Right forelimb (tissue), 1 donor: ENCODE measurements at places on chromosomes 1 and 21.
A peak's percentile ranks its signal among the peaks of the same experiment; 100 is the strongest.

- DNase-seq, result no peak
Observed at GRCh38 chr1:195520757-195521156, 1087.5 kb downstream of the KCNT2 start.

GRCh38 chr1:65921446-65921845 is 128.8 kb downstream of the PDE4B start:
- DNase-seq, result no peak

GRCh38 chr1:84892705-84893618 is at the start of gene LPAR3:
Gene LPAR3, minus strand, starts transcription at chr1:84893206. Its CDS starts 27,086 bp downstream, at chr1:84866120.
- DNase-seq, result peak; percentile 54

- DNase-seq, result no peak
Observed at GRCh38 chr1:109991400-109991925, 6.9 kb downstream of the AHCYL1 start.

DNA sequence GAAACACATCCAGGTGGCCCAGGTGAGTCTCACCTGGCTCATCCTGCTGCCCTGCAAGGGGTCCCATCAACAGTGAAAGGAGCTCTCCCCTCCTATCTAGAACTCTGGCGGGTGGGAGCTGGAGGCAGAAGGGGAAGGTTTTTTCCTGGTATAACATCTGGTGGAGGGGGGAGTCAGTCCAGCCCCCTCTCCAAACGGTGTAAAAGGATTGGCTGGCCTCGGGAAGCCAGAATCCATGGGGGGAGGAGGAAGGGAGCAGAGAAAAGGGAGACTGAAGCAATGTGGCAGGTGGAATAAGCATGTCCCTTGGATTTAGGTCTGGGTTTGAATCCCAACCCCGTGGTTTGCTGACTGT is 1.2 kb upstream of the CAMK2N1 start:
- no peak for DNase-seq

GRCh38 chr1:109498161-109498801 is 4.4 kb downstream of the CYB561D1 start:
- no peak for DNase-seq

DNA sequence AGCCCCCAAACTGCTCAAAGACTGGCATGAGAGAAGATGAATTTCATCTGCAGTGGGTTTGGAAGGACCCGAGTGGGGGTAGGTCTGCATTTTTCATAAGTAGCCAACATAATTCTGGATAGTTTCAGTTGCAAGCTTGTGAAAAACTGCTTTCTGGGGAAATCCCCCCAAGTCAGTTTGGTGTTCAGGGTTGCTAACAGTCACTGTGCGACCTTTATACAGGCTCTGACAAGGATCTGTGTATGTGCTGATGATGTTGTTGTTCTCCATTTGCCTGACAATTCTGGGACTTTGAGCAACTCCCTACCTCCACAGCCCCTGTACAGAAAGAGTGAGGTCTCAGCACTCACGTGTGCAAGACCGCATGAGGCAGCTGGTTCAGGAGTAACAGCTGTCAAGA is 87.9 kb downstream of the SUSD4 start:
- DNase-seq, result no peak

DNA sequence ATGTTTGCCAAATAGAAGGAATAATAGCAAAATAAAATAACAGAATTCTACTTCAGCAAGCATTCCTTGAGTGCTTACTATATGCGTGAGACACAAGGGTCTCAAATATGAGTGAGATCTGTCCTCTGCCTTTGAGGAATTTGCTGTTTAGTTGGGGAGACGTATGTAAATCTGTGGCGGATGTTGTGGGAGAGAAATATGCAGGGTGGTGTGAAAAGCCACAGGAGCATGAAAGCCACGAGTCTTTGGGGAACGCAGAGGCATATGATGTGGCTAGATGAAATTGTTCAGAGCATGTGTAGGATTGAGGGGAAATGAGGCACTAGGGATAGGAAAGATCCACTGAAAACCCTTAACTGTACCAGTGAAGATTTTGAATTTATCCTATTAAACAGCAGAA is 244.4 kb downstream of the PBX1 start:
- no peak for DNase-seq

DNA sequence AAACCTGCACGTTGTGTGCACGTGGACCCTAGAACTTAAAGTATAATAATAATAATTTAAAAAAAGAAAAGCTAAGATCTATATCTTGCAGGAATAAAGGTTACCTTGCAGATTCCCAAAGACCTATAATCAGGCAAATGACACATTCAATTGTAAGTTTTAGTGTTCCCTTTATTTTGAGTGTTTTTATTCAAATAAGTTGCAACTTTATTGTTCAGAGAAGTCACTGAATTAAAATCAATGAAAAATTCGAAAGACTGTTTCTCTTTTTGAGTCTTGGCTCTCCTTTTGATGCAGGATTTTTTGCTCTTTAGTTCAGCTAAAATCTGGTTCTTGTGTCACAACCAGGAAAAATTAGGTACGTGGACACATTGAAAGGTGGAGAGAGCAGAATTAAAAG is 27.8 kb upstream of the TNFSF4 start:
- DNase-seq, result no peak

DNA sequence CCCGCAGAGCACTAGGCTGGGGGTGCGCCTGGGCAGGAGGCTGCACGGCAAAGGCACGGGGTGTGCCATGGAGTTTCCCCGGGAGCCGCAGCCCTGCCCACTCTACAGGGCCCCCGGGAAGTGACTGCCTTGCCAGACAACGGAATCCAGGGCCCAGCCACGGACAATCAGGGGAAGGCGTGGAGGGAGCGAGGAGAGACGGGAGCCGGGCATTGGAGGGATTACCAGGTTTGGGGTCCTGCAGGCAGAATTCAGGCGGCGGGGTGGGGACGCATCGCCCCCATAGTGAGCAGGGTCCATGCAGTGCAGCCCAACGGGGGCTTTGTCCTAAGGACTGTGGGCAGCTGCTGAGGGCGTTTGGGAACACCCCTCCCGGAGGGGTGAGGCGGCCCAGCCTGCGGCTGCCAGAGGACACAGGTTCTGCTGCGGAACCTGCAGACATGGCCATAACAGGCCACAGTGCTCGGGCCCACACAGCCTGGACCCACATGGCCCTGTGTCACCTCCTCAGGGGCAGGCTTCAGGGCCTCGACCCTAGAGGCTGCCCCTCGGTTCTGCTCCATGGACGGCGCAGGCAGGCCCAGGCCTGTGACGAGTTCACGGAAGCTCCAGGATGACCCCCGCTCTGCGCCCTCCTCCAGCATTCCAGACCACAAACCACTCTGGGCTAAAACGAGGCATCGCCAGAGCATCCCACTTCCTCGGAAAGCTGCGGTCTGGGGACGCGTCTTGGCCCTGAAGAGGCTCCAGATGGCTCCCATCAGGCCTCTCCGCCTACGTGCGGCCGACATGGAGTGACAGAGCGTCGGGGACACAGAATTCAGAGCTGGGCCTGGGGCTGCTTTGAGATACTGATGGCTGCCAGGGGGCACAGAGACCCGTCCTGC is 54.5 kb downstream of the COL6A1 start:
- peak; percentile 81 for DNase-seq

DNA sequence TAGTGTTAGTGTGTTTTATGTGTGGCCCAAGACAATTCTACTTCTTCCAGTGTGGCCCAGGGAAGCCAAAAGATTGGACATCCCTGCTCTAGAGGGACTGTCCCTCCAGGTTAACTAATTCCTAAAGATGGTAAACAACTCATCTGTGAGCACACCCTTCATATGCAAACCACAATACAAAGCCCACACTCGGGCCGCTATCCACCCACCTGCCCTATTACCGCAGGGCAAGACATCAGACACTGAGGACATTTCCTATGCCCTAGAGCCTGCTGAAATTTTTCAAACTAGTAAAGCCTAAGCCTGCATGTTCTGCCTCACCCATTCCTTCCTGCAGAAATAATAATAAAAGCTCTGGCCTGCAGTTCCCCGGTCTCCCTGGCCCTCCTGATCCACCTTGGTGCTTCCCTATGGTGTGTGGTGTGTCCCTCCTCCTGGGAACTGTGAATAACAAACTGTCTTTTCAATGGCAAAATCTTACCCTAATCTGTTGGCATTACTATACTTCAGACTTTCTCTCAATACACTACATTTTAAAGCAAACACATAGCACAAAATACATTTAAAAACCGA is 39.3 kb upstream of the NTPCR start:
- DNase-seq, result no peak

- DNase-seq, result peak; percentile 93
Observed at GRCh38 chr1:157045250-157046218, at the start of gene ARHGEF11. Gene ARHGEF11, minus strand, starts transcription at chr1:157045742. Its CDS starts 1,412 bp downstream, at chr1:157044330.

DNA sequence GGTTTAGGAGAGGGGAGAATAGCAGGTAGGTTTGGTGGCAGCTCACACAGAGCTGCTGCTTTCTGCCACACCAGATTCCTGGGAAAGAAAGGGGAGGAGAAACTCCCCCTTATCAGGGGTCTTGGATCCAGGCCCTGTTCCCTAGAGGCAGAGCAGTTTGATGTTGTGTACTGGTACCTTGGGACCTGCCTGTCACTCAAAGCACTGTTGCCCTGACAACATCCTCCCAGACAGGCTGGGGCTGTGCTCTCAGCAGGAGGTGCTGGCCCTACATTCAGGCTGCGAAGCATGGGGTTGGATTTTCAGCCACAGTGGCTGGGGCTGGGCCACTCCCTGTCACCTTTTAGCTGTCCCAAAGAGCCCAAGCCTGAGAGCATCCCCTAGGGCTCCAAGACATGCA is 188.0 kb downstream of the GRIK3 start:
- DNase-seq, result no peak

DNA sequence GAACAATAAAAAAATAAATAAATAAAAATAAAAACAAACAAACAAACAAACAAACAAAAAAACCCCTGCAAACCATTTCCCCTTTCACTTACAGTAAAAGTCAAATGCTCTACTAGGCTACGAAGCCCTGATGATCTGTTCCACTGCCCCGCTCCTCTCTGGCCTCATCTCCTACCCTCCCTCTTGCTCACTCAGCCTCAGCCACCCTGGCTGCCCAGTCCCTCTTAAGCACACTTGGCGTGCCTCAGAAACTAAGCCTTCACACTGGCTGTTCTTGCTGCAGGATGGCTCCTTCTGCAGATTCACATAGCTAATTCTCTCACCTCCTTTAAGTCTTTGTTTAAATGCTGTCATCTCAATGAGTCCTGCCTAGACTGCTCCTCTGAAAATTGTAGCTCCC is 30.8 kb upstream of the UHMK1 start:
- no peak for DNase-seq

GRCh38 chr1:225652729-225653462 is at the start of gene ENAH:
Gene ENAH, minus strand, starts transcription at chr1:225653123. Its CDS starts 433 bp downstream, at chr1:225652690.
- DNase-seq, result peak; percentile 91

DNA sequence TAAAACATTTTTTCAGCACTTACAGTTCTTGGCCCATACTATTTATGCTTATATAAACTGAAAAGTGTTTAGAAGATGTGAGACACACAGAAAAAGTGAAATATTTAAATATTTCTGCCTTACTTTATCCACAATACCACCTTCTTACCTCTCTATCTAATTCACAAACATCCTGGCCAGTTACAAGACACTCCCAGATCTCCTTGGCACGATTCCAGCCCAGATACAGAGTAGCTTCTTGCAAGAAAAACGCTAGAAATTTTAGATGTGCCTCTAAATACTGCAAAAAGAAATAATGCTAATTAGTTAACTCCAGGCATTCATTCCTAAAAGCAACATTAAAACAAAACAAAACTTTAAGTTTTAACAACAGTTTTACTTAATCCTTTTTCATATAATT is 68.4 kb downstream of the USP24 start:
- DNase-seq, result no peak

- no peak for DNase-seq
Observed at GRCh38 chr1:157862114-157863070, 20.8 kb upstream of the CD5L start.

GRCh38 chr1:79777481-79778219 is 771.1 kb upstream of the ADGRL4 start:
- no peak for DNase-seq

- no peak for DNase-seq
Observed at GRCh38 chr1:62514746-62515423, 78.0 kb downstream of the USP1 start.

DNA sequence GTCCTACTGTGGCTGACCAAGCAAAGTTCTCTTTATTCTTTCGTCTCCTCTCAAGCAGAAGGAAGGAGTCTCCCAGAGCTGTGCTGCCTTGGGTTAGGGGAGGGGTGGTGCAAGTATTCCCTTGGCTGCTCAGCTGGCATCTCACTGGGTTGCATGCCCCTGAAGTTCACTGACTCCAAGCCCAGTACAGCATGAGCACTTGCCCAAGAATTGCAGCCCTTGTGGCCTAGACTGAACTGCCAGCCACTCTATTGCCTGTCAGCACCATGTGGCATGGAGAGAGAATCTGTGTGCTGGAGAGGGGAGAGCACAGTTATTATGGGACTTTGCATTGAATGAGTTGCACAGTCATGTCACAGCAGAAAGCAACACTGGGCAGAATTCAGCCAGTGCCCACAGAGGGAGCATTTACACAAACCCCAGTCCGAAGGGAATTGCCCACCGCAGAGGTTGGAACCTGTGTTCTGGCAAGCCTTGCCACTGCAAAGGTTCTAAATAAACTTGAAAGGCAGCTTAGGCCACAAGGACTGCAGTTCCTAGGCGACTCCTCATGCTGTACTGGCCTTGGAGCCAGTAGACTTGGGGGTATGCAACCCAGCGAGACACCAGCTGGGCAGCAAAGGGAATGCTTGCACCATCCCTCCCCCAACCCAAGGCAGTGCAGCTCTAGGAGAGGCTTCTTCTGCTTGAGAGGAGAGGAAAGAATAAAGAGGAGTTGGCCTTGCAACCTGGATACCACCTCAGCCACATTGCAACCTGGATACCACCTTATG is 28.8 kb downstream of the DR1 start:
- DNase-seq, result no peak

- peak; percentile 69 for DNase-seq
Observed at GRCh38 chr1:205444931-205445645, 10.8 kb downstream of the BLACAT1 start.

DNA sequence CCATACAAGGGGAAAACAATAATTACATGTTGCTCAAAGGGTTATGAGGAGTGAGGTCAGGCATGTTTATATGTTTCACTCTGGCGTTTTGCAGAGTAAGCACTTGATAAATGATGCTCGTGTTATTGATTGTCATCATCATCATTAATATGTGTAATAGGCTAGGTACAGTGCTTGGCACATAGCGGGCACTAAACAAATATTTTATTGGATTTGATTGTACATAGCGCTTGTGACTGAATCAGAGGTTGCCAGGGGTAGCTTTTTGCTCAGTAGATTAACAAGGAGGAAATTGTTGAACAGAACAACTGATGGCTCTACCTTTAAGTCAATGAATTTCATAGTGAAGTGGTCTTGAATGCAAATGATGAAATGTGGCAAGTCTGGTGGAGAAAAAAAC is 91.7 kb downstream of the ROR1 start:
- no peak for DNase-seq

DNA sequence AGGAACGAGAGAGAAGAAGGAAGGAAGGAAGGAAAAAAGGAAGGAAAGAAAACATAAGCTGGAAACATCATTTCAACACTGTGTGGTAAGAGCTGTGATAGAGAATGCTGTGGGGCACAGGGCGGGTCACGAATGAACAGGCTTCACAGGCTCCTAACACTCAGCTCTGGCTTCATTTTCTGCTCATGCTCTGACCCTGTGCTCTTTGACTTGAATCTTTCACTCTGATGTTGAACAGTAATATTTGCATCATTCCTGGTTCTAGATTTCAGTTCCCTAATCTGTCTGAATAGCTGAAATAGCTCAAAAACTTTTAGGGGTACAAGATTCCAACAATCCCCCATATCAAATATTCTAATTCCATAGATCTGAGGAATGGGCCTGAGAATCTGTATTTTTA is 207.3 kb downstream of the LHX8 start:
- DNase-seq, result no peak

GRCh38 chr1:31412732-31413404 is at the start of gene SERINC2:
Gene SERINC2, plus strand, starts transcription at chr1:31413213. Its CDS starts 53 bp downstream, at chr1:31413266.
- no peak for DNase-seq

GRCh38 chr1:242764161-242764560 is 239.7 kb upstream of the PLD5 start:
- DNase-seq, result no peak
